ENCODE measurements at places on chromosomes 12 and 14. TPM values are rescaled to one million over a fixed set of nuclear protein-coding genes. Genes with fewer than 3 reads are reported as not detected.

The SERPINA1 gene
- polyA plus RNA-seq, result 11.3 TPM

The CBLN3 gene
- 1.8 TPM for polyA plus RNA-seq

The PTCSC3 gene
- not detected for polyA plus RNA-seq

The FAM161B gene
- 2.2 TPM for polyA plus RNA-seq

The NRL gene
- 0.88 TPM for polyA plus RNA-seq

The TCL1B gene
- not detected for polyA plus RNA-seq

The UNC79 gene
- 0.10 TPM for polyA plus RNA-seq

The LPAR5 gene
- 0.03 TPM for polyA plus RNA-seq

The MYF6 gene
- polyA plus RNA-seq, result not detected

The OTX2 gene
- not detected for polyA plus RNA-seq

The KRT6C gene
- not detected for polyA plus RNA-seq

The TMEM229B gene
- polyA plus RNA-seq, result 0.16 TPM

The SERPINA12 gene
- polyA plus RNA-seq, result not detected

The DLGAP5 gene
- 6.2 TPM for polyA plus RNA-seq

The TMTC1 gene
- 0.08 TPM for polyA plus RNA-seq

The APOF gene
- not detected for polyA plus RNA-seq

The C12orf50 gene
- polyA plus RNA-seq, result 0.10 TPM

The LGALS3 gene
- 59.5 TPM for polyA plus RNA-seq

The DNAH10 gene
- polyA plus RNA-seq, result 0.15 TPM
